T-helper 22 cell (primary cell): ENCODE measurements at places on chromosomes 2 and 18.

GRCh38 chr2:96764253-96764637 is 3.5 kb downstream of the CNNM4 start:
- DNase-seq = no peak

GRCh38 chr18:79459946-79460480 is 64.3 kb downstream of the NFATC1 start:
- DNase-seq = no peak

DNA sequence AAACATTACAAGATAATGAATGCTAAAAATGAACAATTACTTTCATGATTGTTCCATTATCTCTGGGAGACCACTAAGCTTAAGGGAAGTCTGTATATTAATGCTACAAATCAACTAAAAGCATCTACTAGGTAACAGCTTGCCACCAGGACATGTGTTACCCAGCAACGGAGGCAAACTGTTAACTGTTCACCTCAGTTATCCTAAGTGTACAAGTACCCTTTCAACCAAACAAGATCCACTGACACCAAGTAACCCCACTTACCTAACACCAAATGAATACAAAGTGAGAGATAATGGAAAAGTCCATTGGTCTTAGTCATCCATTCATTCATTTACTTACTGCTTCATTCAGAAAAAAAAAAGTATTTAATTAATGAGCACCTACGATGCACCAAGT is 54.7 kb upstream of the KIDINS220 start:
- DNase-seq = no peak

DNA sequence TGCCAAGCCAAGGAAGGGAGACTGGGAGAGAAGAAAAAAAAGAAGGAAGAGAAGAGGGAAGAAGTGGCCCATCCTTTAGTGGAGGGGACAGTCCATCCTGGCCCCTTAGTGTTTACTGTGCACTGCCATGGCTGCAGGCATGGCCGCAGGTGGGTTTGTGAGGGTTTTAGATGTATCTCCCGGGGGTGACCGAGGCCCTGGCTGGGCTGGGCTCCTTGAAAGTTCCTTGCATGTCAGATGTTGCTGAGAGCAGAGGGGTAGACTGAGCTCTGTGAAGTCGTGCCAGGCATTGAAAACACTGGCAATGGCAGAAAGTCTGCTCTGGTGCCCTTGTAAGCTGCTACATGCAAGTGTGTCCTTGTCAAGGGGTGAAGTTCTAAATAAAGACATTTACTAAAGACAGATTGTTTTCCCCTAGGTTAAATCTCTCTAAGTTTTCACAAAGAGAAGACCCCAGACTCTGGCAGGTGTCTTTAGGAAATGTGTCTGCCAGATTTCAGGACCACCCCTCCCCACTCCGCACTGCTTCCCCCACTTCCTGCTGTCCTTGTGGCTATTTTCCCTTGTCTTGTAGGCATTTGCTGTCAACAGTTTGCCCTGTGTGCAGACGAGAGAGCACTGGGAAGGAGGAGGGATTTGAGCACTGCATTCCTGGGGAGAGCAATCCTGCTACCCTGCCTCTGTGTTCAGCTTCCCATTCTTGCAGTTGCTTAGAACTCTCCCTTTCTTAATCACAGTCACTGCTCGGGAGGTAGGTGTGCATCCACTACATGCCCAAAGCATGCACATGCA is 68.4 kb downstream of the ACOXL start:
- DNase-seq = no peak

DNA sequence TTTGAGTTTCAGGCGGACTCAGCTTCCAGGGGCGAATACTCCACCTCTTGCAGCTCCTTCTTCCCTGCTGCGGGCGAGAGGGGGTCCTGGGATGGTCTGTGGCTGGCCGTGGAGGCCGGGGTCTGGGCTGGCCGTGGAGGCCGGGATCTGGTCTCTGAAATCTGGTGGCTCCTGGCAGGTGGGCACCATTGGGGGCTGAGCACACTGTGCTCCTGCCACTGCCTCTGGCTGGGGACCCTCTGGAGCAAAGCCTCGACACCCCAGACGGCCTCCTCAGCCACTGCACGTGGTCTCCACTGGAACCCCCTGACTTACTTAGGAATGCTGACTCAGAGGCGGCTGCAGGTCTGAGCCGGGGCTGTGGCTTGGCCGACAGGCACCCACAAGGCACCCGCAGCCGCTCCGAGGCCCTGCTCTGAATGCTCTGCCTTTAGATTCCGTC is 100.1 kb upstream of the ALKAL2 start:
- DNase-seq = no peak
